ENCODE measurements at places on chromosomes 6 and 20. TPM values are rescaled to one million over a fixed set of nuclear protein-coding genes. Genes with fewer than 3 reads are reported as not detected.

SCRT2 gene
- polyA plus RNA-seq: not detected

LCA5 gene
- 4.2 TPM for polyA plus RNA-seq

BNIP5 gene
- polyA plus RNA-seq: not detected

- no peak for DNase-seq
Observed at GRCh38 chr20:34055290-34055689, 56.8 kb downstream of the EIF2S2 start.

All from AG04450 (cell line).